ENCODE measurements at places on chromosomes 1 and 21.

DNA sequence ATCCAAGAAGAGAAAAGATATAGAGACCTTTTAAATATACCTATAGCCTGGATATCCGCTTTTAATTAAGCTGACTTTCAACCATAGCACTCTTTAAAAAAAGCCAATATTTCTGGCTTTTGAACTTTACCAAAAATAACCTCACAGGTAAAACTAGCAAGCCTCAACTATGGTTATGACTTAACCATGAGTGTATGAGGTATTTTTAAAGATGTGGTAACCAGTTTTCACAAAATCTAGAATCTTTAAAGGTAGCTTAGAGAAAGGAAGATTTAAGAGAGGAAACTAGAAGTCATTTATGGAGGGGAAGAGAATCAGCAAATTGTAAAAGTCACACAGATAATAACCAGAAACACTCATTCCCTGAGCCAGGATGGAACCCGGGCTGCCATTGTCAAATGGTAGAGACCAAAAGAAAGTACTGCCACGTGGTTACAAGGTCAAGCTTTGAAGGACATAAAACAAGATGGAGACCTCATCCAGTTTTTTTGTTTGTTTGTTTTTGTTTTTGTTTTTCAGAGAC lies 288.4 kb upstream of the RGS18 start:
- no peak overlapping the region for H3K27ac ChIP-seq
- no peaks in the 10 kb centered on the region for H3K36me3 ChIP-seq
- H3K4me3 ChIP-seq = no peak overlapping the region
- no peaks in the 10 kb centered on the region for H3K4me1 ChIP-seq

- H3K4me3 ChIP-seq = no peak overlapping the region
- H3K27me3 ChIP-seq = no peaks in the 10 kb centered on the region
- no peaks in the 10 kb centered on the region for H3K36me3 ChIP-seq
- DNase-seq = no peak
- H3K27ac ChIP-seq = no peak overlapping the region
Measured at GRCh38 chr21:40472013-40472412, 374.9 kb downstream of the DSCAM start.

GRCh38 chr1:59788825-59789224 lies 25.9 kb upstream of the HOOK1 start:
- no peaks in the 10 kb centered on the region for H3K36me3 ChIP-seq
- H3K4me1 ChIP-seq = no peaks in the 10 kb centered on the region
- H3K27me3 ChIP-seq = no peaks in the 10 kb centered on the region
- H3K4me3 ChIP-seq = no peak overlapping the region
- no peak for DNase-seq

DNA sequence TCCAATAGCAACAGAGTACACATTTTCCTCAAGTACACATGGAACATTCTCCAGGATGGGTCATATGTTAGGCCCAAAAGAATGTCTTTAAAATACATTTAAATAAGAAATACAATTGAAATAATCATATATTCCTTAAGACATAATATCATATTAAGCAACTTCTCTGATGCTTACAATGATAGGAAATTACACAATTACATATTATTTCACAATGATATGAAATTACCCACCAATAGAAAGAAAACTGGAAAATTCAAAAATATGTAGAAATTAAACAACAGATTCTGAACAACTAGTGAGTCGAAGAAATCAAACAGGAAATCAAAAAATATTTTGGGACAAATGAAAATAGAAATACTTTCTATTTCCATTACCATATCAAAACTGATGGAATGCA lies 45.6 kb downstream of the FLVCR1 start:
- no peak overlapping the region for H3K27ac ChIP-seq
- H3K27me3 ChIP-seq = no peaks in the 10 kb centered on the region
- peaks cover under 1% of the 10 kb centered on the region for H3K36me3 ChIP-seq
- no peaks in the 10 kb centered on the region for H3K4me1 ChIP-seq

DNA sequence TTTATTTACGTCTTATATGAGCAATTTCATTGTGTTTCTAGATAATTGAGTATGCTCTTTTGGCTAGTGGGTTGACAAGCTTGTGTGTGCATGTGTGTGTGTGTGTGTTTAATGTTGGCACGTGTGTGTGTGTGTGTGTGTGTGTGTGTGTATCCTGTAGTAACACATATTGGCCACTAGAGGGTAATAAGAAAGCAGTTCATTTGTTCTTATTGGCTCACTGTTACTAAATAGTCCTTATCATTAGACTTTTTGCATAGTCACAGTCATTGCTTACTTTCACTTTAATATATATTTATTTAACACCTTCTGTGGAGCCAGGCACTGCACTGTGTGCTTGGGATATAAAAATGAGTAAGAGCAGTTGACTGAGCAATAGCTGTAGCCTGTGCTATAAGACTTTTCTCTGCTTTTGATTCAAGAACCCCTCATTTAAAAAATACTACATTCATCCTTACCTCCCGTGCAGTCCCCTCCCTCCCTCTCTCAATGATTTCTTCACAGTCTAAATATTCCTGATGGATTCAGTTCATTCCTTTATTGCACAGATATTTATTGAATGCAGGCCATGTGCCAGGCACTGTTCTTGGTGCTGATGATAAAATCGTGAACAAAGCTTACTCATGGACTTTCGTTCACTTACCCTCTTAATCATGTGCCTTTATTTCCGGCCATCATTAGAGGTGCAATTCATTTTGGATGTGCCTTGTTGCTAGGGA lies 96.7 kb downstream of the DYRK1A start:
- DNase-seq = no peak
- H3K27ac ChIP-seq = no peak overlapping the region
- no peak overlapping the region for H3K4me3 ChIP-seq
- H3K4me1 ChIP-seq = peaks cover 32% of the 10 kb centered on the region

DNA sequence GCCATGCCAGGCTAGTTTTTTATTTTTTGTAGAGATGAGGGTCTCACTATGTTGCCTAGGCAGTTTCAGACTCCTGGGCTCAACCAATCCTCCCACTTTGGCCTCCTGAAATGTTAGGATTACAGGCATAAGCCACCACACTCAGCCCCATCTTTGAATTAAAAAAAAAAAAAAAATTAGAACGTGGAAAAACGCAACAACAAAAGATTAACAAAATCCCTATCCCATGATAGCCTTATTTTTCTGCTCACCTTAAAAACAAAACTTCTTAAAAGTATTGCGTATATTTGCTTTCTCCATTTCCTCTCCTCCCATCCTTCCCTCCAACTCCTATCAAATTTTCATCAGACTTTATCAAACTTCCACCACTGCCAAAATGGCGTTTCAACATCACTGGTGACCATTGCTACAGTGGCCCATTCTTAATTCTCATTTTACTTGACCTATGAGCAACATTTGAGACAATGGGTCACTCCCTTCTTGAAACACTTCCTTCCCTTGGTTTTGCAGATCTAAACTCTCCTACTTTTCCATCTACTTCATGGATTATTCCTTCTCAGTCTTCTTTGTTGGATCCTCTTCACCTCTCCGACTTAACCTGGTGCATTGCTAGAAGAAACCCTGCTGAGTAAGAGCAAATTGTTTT lies 579 bp upstream of the ZNF684 start:
- H3K36me3 ChIP-seq = peaks cover 3% of the 10 kb centered on the region
- peak overlapping the region; percentile 71 for H3K27ac ChIP-seq
- DNase-seq = peak; percentile 38
- peaks cover 12% of the 10 kb centered on the region for H3K4me1 ChIP-seq
- H3K27me3 ChIP-seq = no peaks in the 10 kb centered on the region

DNA sequence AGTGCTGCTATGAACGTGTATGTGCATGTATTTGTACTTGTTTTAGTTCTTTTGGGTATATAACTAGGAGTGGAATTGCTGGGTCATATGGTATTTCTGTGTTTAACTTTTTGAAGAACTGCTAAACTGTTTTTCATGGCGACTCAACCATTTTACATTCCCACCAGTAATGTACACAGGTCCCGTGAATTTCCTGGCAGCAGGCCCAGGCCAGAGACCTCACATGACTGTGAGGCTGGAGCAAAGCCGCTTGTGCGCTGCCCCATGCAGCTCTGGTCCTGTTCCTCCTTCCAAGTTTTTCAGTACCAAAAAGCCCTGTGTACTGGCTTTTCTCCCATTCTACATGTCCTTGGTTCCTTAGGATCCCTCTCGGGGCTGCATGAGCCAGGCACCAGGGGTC lies 29.6 kb downstream of the ACOT11 start:
- no peak for DNase-seq
- H3K27ac ChIP-seq = no peak overlapping the region
- no peak overlapping the region for H3K4me3 ChIP-seq
- H3K36me3 ChIP-seq = no peaks in the 10 kb centered on the region
- H3K27me3 ChIP-seq = no peaks in the 10 kb centered on the region

GRCh38 chr1:12505639-12506280 lies 112.2 kb downstream of the DHRS3 start:
- H3K4me1 ChIP-seq = peaks cover 20% of the 10 kb centered on the region
- H3K27ac ChIP-seq = no peak overlapping the region
- no peaks in the 10 kb centered on the region for H3K27me3 ChIP-seq
- H3K4me3 ChIP-seq = no peak overlapping the region
- DNase-seq = no peak

DNA sequence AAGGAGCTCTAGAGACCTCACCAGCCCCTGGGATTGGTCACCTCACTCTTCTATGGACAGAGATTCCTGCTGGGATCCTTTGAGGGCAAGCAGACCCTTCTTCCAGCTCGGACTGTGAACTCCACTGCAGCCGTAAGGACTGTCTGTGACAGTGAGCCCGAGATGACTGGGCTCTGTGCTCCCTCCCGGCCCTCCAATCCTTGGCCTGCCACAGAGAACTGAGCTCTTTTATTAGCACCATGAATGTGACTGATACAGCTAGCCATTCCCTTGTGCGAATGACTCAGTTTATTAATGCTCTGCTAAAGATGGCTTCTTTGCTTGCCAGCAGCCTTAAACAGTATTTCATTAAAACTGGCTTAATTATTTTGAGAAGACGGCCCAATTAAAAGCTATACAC lies 194.6 kb upstream of the LMO4 start:
- no peaks in the 10 kb centered on the region for H3K36me3 ChIP-seq
- H3K4me1 ChIP-seq = peaks cover 9% of the 10 kb centered on the region
- peaks cover 15% of the 10 kb centered on the region for H3K27me3 ChIP-seq
- no peak overlapping the region for H3K4me3 ChIP-seq
- DNase-seq = no peak

DNA sequence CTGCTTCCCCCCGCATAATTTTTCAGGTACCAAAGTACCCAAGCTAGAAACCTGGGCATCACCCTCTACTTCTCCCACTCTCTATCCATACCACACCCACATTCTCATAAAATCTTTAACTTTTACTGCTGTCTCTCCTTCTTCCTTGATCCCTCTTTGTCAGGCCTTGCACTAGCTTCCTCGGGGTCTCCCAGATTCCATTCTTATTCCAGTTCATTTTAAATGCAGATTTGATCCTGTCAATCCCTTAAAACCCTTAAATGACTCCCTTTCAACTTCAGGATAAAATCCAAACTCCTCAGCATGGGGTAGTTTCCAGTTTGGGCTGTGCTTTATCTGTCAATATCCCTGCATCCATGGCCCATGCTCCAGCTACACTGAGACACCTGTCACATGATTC lies 343.5 kb downstream of the PBX1 start:
- no peaks in the 10 kb centered on the region for H3K27me3 ChIP-seq
- H3K27ac ChIP-seq = no peak overlapping the region
- DNase-seq = no peak
- no peaks in the 10 kb centered on the region for H3K4me1 ChIP-seq
- H3K36me3 ChIP-seq = no peaks in the 10 kb centered on the region

DNA sequence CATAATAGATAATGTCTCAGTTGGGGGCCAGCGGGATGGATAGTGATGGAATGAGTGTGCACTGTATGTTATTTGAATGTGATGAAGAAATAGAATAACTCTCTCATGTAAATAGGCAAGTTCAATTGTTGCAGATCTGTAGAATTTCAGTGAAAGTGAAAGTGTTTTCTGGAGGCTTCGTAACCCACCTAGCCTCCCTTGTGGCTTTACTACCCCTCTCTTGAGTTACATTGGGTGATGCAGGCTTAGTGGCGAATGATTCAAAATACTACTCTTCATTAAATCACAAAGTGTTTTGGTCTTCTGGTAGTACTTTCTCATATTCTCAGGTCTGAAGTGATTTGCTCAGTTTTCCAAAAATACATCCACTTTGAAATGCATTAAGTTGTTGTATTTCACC lies 411.9 kb downstream of the ZP4 start:
- no peak overlapping the region for H3K27ac ChIP-seq
- no peak for DNase-seq
- H3K27me3 ChIP-seq = no peaks in the 10 kb centered on the region
- no peak overlapping the region for H3K4me3 ChIP-seq
- H3K4me1 ChIP-seq = no peaks in the 10 kb centered on the region
- H3K36me3 ChIP-seq = no peaks in the 10 kb centered on the region

- peaks cover 26% of the 10 kb centered on the region for H3K36me3 ChIP-seq
- DNase-seq = no peak
- no peak overlapping the region for H3K27ac ChIP-seq
- H3K27me3 ChIP-seq = peaks cover 2% of the 10 kb centered on the region
- H3K4me1 ChIP-seq = no peaks in the 10 kb centered on the region
Measured at GRCh38 chr1:30929135-30929889, 20.8 kb upstream of the SDC3 start.

All from CD4-positive, alpha-beta T cell (primary cell).